ENCODE measurements at places on chromosomes 4 and X. TPM values are rescaled to one million over a fixed set of nuclear protein-coding genes. Genes with fewer than 3 reads are reported as not detected.

The SRD5A3 gene
- total RNA-seq, result 7.3 TPM

The MAGEE2 gene
- total RNA-seq, result not detected

The TNMD gene
- total RNA-seq, result 2.6 TPM

The TLR3 gene
- total RNA-seq, result 2.3 TPM

The DGAT2L6 gene
- not detected for total RNA-seq

DNA sequence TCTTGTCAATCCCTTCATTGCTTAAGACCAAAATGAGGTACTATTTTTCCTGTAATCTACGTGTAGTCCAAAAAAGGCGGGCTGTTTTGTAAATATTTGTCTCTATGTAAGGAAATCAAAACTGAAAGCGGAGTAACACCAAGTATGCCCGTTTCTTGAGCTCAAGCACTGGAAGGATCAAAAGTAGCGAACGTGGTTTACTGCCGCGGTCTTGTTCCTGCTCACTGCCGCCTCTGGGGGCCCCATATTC, 71.5 kb downstream of the AFF1 start:
- DNase-seq, result no peak

DNA sequence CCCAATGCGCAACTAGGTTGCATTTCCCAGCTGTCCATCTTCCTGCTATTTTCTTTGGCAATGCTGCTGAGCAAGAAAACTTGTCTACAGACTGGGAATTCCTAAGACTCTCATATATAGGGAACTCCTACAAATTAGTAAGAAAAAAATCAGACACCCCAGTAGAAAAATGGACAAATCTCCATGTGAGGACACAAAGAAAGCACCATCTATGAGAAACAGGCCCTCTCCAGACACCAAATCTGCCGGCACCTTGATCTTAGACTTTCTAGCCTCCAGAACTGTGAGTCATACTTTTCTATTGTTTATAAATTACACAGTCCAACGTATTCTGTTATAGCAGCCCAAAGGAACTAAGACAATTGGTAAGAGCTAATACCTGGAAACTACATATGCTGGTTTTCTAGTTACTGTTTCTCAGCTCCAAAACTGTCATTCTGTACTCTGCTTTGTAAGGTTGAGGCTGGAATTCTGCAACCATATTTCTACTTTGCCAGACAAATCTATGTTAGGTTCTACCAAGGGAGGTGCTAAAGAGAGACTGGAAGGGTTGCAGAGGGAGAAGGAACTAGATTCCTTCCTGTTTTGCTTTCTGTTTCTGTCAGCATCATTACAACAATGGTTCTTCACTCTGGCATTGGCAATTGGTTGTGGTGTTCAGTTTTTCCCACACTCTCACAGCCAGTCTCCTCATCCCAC, 35.7 kb upstream of the FAM241A start:
- DNase-seq, result no peak

GRCh38 chrX:84336646-84337045, 148.6 kb upstream of the RPS6KA6 start:
- DNase-seq, result no peak

GRCh38 chrX:131025336-131025735, 32.8 kb upstream of the ARHGAP36 start:
- DNase-seq, result no peak

- DNase-seq, result no peak
Measured at GRCh38 chrX:70808942-70809940, 99.3 kb downstream of the TEX11 start.

DNA sequence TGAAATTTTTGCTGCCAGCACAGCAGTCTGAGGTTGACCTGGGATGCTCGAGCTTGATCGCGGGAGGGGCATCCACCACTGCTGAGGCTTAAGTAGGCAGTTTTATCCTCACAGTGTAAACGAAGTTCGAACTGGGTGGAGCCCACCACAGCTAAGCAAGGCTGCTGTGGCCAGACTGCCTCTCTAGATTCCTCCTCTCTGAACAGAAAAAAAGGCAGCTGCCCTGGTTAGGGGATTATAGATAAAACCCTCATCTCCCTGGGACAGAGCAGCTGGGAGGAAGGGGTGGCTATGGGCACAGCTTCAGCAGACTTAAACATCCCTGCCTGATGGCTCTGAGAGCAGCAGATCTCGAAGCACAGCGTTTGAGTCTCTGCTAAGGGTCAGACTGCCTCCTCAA, 314.6 kb downstream of the STPG2 start:
- no peak for DNase-seq

GRCh38 chrX:106378616-106379015, 210.5 kb downstream of the PWWP3B start:
- no peak for DNase-seq

- DNase-seq, result no peak
Measured at GRCh38 chrX:72366701-72367454, 61.2 kb upstream of the CITED1 start.

GRCh38 chrX:45264865-45265264, 64.2 kb upstream of the DIPK2B start:
- no peak for DNase-seq

DNA sequence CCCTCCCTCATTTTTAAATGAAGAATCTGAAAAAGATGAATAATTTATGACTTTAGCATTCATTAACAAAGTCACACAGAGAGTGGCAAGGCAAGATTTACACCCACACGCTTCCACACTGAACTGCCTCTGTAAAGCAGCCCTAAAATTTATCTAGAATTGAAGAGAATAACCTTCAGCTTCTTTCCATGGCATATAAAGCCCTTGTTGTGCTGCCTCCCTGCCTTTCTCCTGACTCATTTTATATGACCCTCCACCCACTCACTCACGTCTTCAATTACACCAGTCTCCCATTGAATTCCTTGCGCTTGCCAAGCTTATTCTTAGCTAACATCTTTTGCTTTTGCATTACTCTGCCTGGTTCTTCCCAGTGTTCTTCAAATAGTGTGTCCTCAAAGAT, 2649.3 kb downstream of the PCDH7 start:
- no peak for DNase-seq

DNA sequence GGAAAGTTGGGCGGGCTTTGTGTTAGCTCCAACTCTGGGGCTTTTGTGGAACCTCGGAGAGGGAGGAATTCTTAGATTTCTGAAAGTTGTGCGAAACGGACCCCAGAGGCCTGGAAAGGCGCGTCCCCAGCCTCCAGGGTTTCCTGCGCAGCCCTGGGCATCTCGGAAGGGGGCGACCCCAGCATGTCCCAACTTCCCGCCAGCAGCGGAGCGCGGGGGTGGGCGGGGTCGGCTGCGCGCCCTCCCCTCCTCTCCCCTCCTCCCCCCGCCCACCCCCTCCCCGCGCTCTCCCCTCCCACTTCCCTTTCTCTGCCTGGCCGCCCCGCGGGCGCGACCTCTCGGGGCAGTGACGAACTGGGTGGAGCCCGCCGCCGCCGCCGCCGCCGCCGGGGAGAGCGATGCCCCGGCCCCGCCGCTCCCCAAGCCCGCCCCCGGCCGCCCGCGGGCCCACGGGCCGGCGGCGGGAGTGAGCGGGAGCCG, 16.8 kb downstream of the PTTG2 start:
- peak; percentile 95 for DNase-seq

GRCh38 chr4:105139646-105140045, 7.0 kb upstream of the TET2 start:
- no peak for DNase-seq

DNA sequence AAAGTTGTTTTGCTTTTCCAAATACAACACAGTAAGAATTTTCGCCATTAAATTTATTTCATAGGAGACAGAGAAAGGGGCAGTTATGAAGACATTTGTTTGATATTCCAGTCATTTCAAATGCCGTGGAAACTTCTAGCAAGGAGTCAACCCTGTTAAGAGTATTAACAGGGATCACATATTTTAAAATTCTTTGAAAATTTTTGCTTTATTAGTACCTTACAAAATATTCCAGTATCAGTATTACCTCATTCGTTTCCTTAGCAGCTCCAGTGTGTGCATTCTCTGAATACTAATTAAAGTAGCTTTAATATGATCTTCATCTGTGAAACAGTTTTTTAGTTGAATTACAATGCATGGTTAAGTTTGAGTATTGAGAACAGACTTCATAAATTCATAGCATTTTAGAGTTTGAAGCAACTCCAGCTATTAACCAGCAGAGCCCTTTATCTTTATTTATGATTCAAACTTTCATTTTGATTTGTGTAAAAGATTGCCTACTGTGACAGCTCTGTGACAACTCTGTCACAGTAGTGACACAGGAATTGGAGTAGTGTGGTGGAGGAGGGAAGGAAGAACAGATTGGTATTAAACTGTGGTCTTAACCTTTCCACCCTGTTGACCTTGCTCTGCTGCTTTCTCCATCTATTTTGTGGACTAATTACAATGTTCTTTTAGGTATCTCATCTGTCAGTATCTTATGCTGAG, 86.3 kb downstream of the PDLIM5 start:
- DNase-seq, result no peak

DNA sequence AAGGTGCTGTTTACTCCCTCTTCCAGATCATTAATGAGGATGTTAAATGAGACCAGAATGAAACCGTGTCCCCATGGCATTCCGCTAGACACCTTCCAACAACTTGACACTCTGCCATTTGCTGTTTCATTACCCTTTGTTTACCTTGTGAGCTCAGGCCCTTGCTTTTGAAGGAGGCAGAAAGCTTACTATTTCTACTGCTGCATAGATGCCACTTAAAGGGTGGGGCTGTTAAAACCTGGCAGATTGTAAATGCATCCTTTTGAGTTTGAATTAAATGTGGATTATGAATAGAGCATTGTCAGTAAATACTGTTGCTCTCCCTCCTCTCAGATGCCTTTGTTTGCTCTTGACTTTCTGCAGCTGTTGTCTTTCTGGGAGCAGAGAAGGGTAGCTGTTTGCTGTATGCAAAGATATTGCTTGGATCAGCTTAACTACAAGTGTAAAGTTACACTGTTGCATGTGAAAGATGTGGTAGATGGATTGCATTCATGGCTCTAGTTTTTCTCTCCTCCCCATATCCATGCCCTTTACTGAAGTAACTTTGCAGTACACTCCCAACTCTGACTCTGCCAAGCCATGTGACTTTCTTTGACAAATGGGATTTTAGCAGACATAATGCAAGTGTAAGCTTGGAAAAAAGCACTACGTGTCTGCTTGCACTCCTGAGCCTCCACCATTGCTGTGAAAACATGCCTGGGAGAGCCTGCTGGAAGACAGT, 75.0 kb upstream of the DHX15 start:
- no peak for DNase-seq

DNA sequence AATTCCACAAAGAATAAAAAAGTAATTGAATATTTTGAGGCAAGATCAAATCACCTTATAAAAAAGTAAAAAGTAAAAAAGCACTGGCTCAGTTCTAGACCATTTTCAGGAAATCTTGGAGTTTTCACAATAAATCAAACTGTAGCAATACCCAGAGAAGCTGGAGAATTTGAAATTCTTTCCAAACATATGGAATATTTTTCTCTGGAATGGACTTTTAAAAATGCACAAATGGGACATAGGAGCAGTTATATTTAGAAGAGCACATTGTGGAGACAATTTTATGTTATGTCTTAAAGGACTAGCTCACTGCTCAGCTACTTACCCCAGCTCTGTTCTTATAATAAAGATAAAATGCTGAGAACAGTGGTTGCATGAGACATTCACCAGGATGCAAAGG, 211.9 kb upstream of the KIT start:
- DNase-seq, result no peak

GRCh38 chr4:64272432-64272831, 136.8 kb downstream of the TECRL start:
- DNase-seq, result no peak

DNA sequence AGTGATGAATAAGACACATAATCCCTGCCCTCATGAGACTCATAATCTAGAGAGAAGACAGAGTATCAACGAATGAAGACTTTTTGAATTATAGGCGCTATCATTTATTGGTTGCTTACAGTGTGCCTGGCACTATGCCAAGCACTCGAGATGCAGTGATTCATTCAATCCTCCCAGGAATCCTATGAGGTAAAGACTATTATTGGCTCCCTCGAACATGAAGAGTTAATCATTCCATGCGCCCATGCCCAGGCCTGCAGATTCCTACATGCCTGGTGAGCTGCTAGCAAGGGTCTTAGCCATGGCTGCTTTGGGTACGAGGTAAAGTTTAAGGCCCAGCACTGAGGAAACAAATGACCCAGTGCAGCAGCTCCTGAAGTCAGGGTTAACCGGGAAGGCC, 47.0 kb downstream of the TEX13B start:
- no peak for DNase-seq
